ENCODE measurements at places on chromosomes 6 and 20.

DNA sequence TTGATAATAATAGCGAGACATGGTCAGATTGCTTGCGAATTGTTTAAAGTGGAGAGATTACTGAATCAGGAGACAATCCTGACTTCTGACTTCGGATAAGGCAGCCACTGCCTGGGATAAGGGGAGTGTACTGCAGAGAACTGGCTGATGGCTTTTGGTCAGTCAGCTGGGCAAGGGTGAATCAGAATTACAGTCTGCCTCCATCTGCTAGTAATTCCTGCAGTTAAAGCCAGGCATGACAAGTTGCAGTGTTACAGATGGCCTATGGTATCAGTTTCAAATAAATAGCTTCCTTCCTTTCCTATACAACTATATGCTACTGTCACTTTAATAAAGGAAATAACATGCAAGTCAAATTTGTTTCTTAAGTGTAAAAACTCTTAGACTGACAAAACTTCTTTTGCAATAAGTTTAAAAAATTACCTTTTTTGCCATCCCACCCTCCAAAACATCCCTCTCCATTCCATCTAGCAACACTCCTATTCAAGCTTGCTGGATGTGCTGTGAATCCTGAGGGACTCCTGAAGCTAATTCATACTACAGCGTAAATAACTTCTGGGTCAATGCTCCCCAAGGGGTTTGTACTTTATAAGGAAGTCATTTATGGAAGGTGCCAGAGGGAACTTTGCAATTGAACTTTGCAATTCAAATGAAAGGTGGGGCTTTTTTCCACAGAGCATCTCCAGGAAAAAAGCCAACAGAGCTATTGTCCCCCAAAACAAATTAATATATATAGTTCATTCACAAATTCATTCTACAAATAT is 245.2 kb downstream of the ADGRB3 start:
- peak; percentile 65 for DNase-seq

- DNase-seq: peak; percentile 16
Measured at GRCh38 chr6:26501482-26501986, 1.4 kb downstream of the BTN1A1 start.

DNA sequence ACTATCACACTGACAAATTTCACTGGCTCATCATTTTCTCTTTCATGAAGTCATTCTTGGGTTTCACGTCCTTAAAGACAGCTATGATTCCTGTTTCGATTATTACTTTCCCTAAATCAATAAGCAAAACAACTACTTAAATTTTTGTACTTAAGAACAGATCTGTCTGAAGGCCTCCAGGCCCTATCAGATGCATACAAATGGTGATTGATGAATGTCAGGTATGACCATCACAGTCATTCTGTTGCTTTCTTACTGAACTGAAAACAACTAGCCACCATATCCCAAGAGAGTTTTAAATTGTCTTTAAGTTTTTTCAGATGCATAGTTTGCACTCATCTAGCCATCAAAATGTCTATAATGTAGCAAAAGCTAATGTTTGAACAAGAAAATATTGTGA is 20.9 kb upstream of the HTR1E start:
- DNase-seq: no peak

- no peak for DNase-seq
Measured at GRCh38 chr6:33597551-33598322, 17.7 kb upstream of the BAK1 start.

- no peak for DNase-seq
Measured at GRCh38 chr20:54068966-54069365, 1.4 kb downstream of the BCAS1 start.

DNA sequence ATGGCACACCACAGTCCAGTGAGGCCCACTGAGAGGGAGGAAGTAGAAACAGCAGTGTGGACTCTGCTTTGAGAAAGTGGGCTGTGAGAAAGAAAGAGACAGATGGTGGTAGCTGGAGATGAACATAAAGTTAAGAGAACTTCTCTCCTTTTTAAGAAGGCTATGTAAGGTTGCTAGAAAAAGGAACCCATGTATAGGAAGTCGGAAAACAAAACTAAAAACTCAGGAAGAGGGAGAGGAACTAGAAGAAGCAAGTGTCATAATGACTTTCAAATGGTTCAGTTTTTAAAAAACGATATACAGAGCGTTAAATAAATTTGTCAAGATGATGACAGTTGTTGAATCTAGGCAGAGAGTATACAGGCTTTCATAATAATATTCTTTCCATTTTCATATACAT is 25.4 kb upstream of the GMNN start:
- no peak for DNase-seq

GRCh38 chr6:87718662-87719433 is 16.8 kb upstream of the AKIRIN2 start:
- no peak for DNase-seq

DNA sequence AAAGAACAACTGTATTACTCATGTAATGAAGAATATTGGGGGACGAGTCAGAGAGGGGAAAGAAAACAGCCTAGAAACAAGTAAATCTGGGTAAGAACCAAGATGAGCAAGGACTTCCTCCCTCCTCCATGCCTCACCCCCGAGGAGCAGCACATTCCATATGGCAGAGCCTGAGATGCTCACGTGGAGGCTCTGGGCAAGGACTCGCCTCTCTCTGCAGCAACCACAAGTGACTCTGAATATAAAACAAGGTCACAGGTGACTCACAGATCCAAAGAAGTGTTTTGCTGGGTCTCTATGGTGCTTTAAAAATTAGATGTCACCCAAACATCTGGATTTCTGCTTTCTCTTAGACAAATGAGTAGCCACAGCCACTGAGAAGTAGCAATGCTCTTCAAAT is 453.0 kb upstream of the SULF2 start:
- DNase-seq: no peak

DNA sequence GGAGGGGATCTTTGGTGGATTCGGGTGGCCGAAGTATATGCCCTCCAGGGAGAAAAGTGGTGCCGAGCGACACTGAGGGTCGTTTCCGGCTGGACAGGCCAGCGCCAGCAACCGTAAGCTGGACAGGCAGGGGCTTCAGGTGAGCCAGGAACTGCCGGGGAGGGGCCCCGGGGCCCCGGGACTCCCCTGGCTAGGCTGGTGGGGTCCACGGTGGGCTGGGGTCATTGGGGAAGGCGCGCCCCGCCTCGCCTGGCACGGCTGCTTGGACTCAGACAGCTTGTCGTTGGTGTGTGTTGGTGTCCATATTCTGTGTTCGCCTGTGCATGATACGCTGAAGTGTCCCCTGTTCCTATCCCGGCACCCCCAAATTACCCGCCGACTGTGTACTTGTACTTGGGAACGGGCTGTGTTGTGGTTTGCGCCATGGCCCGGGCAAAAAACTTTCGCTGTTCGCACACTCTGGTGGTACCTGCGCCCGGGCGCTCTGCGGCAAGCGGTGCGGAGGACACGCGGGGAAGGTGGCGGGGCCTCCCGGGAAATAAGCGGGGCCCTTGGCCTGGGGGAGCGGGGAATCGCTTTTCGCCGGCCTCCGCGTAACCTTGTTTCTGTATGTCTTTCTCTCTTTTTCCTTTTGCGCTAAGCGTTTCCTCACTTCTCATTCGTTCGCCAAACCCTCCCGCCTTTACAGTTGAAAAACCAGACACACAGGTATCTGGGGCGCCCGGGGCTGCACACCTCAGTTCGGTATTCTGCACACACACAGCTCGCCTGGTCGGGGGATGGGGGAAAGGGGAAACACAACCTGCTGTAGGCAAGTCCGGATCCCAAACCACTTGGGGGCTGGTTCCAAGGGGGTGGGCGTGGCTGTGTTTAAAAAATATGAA is 3.2 kb downstream of the GNAS start:
- DNase-seq: peak; percentile 16

GRCh38 chr20:8342391-8342790 is 210.3 kb downstream of the PLCB1 start:
- DNase-seq: no peak

GRCh38 chr6:106451439-106451838 is 90.9 kb downstream of the CRYBG1 start:
- DNase-seq: no peak

GRCh38 chr6:12748411-12748810 is 31.8 kb downstream of the PHACTR1 start:
- peak; percentile 8 for DNase-seq

GRCh38 chr20:46710153-46710913 is 884 bp downstream of the SLC2A10 start:
- DNase-seq: no peak

DNA sequence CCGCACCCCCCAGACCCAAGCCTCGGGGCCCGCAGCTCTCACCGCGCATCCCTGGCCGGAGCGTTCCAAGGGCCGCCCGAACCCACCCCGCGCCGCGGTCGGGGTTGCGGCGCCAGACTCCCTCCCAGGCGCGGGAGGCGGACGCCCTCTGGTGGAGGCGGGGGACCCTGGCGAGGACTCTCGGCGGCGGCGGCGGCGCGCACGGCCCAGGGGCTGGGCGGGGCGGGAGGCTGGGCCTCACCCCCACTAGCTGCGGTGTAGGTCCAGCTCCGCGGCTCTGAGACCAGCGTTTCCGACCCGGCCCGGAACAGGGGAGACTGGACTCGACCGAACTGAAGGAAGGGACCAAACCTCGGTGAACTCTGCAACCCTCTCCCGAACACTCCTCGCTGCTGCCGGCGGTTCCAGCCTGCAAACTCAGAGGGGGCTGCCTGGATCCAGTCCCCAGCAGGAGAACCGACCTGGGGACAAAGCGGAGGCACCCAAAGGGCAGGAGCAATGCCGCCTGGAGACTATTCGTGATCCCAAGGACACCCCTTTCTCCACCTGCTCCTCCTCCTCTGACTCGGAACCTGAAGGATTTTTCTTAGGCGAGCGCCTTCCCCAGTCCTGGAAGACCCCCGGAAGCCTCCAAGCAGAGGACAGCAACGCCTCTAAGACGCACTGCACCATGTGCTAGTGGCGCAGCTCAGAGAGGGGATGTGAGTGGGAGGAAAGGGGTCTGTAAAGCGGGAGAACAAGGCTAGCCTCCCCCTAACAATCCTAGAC is 859 bp upstream of the TOMM6 start:
- peak; percentile 55 for DNase-seq

- DNase-seq: no peak
Measured at GRCh38 chr6:130620338-130620781, 206.8 kb upstream of the SMLR1 start.

- no peak for DNase-seq
Measured at GRCh38 chr20:46657137-46657536, 5.9 kb upstream of the SLC13A3 start.

DNA sequence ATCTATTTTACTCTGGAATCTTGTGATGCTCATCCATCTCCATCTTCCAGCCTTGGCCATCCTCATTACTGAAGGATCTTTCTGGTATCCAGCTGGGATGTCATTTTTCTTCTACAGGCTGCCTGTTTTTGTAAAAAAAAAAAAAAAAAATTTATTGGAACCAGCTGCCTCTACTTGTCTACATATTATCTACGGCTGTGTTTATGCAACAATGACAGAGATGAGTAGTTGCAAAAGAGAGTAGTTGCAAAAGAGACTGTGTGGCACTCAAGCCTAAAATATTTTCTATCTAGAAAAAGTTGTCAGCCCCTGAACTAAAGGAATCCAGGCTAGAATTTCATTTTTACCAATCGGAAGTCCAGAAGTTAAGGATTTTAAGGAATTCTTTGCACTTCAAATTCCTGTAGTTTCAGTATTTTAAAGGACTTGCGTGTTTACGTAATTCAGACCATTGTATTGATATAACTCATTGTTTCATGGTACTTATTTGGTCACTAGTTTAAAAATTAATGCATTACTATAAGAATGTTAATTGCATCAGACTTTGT is 38.6 kb upstream of the PLCG1 start:
- no peak for DNase-seq

- DNase-seq: no peak
Measured at GRCh38 chr6:79787626-79788025, 156.5 kb downstream of the SH3BGRL2 start.

- no peak for DNase-seq
Measured at GRCh38 chr6:6623553-6623952, 35.0 kb downstream of the LY86 start.

- DNase-seq: no peak
Measured at GRCh38 chr20:51189814-51190782, 167.2 kb upstream of the KCNG1 start.

- DNase-seq: peak; percentile 78
Measured at GRCh38 chr6:110039364-110039980, 61.4 kb downstream of the GPR6 start.

DNA sequence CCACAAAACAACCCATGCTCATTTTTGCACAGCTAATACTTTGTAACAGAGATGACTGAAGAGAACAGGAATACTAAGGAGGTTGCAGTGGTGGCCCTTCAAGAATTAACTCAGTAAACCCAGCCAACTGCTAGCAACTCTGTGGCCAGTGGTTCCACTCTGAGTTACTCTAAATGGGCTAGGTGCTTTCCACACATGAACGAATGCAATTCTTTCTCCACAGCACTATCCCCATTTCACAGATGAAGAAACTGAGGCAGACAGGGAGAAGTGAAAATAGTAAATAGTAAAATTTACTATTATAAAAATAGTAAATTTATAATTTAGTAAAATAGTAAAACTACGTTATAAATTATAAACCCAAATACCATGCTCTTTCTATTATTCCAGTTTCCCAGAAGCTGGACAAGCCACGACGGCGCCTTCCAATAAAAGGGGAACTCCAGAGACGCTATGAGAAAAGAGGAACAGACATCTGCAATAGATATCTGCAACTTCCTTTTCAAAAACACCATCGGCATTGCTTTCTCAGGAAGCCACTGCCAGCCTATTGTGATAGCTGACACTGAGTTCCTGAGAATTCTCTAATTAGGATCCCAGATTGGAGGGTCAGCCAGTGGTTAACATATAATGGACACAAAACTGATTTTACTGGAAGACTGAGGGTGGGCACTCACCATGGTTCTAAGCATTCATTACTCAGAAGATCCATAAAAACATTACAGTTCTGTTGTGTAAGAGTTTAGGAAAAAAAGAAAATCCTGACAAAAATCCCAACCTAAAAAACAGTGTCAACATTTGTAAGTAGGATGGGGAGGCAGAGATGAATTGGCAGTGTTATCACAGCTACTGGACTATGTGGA is 16.2 kb downstream of the FKBP1A start:
- DNase-seq: no peak

DNA sequence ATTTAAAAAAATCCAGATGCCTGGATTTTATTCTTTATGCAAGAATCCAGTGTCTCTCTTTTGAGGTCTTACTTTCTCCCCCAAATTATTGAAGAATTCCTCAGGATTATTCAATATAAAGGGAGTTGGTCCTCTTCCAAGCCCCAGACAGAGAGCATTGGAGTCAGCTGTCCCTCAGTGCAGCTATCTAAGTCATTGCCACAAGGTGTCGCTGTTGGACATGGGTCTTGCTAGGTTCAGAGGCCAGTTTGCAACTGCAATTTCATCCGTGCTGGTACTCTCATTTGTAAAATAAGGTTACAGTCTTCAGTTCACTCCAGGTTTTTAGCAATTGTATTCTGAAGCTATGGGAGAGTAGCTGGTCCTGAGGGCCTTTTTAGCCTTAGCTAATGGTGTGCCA is 27.8 kb downstream of the CCN2 start:
- DNase-seq: no peak

DNA sequence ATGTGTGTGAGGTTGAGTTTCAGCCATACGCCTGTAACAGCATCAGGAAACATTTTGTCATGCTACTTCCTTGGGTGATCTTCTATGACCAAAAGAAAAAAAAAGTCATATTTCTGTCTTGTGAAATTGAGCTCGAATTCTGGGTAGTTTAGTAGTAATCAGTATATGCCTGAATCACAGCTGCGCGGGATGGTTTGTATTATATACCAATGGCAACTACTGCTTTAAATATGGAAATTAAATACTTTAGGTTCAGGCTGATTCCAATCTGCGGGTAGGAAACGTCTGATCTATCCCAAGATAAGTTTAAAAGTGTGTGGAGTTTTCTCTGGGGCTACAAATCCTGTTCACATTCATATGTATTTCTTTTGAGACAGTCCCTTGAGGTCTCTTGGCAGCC is 115.6 kb upstream of the FERMT1 start:
- no peak for DNase-seq

- DNase-seq: no peak
Measured at GRCh38 chr6:52191824-52192223, 5.6 kb downstream of the IL17A start.

All from NCI-H526 treated with DMSO at 0.1 percent for 48 hours (cell line).